Frontal cortex (tissue), 4 donors: ENCODE measurements at places on chromosomes 11 and 22. TPM values are rescaled to one million over a fixed set of nuclear protein-coding genes. Genes with fewer than 3 reads are reported as not detected.

The CLCF1 gene
- total RNA-seq: under 0.01 TPM

The ADM gene
- total RNA-seq: 8.6 TPM

DNA sequence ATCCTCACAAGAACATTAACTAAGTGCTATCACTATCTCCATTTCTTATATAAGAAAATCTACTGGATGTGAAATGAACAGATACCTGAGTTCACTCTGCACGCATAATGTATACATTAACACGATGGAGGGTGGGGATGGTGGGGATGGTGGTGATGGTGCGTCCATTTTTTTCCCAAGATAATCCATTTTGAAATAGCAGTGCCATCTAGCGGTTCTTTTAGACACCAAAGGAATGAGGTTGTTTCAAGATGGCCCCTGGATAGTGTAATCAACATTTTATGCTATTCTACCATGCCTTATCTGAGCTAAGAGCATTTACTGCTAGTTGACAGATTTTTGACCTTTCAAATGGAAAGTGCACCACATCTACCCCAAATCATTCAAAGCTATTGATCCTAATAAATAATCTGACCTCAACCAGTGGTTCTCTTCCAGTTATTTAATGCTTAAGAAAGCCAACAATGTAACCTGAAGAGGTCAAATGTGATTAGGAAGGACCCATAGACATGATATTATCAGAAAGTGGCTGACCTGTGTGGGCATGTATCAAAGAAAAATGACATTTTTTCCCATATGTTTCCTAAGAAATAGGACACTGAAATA lies 714.7 kb upstream of the TENM4 start:
- no peak for DNase-seq

DNA sequence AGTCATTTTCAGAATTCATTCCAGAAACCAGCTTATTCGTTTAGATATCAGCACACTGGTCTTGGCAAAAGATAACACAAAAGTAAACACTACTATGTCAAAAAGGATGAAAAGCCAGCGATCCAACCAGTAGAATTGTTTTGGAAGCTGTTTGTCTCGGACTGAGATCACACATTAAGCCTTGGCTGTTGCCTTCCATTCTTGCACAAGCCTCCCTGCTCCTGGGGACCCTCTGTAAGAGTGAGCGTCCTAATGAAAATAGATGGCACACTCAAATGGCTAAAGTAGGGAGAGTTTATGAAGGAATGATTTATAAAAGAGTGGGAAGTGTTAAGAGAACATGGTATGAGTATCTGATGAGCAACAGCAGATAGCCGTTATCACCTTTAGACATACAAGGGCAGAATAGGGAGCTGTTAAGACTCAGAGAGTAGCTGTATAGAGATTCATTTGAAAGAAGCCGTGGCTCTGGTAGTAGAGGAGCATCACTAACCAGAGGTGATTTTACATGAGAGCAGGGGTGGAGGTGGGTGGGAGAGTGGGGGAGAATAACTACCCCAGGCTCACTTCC lies 25.2 kb downstream of the PDE3B start:
- no peak for DNase-seq

The ROM1 gene
- total RNA-seq: 1.2 TPM

- DNase-seq: peak; percentile 54
These were observed 187.6 kb downstream of the TENM4 start for GRCh38 chr11:79253280-79253679.

The SMIM35 gene
- not detected for total RNA-seq
